ENCODE measurements at places on chromosomes 3 and 15.

DNA sequence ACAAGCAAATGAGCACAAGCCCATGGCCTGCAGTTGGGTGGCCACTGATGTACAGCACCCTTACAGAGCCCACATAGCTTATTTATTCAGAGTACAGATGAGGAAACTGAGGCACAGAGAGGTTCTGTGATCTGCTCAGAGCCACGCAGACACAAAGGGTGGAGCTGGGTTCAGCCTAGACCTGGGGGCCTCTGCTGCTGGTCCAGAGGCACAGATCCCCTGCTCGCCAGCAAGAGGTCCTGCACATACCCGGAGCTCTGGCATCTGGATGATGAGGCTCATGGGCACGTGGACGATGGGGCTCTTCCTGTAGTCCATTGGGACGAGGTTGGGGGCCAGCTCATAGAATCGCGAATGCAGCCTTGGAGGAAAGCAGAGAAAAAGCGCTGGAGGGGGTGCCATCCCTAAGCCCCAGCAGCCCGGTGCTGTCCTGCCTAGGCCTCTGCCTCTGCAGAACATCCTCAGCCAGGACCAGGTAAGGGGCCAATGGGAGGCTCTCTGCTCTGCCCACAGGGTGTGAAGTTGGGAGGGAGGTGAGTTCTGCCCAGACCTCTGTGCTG, 18.6 kb downstream of the SH2D7 start:
- no peak for DNase-seq

DNA sequence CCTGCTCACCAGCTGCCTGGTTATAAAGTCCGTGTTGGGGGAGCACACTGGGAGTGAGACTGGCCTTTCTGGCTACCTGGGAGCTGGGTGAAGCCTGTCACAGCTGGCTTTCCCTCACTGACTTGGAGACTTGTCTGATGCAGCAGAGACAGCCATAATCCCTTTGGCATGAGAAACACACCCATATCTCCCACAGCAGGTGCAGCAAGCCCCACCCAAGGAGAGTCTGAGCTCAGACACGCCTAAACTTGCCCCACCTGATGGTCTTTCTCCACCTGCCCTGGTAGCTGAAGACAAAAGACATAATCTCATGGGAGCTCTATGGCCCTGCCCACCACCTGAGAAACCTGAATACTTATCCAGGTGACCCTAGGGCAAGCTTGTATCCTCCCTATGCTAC, 54.8 kb downstream of the NMD3 start:
- DNase-seq: no peak

DNA sequence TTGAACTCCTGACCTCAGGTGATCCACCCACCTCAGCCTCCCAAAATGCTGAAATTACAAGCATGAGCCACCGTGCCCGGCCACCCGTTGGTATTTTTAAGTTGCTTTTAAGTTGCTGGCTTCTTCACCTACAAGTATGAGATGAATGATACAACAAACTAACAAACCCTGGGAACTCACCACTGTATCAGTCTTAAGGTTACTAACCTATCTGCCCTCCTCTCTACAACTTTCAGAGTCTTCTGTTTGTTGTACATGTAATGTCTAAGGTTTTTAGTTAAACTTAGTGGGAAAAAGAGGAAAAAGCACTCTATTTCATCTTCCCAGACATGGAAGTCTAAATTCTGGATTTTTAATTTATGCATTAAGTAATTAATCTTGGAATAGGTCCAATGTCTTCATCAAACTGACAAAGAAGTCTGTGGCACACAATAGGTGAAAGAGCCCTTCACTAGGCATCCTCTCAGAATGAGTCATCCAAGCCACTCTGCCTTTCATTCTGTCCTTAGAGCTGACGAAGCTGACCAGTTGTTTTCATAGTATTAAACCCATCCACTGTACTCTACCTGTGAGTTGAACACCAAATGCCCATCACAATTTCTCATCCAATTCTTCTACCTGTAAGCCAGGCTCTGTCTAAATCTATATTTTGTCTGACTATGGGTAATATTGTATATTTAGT, 936.1 kb downstream of the TUSC7 start:
- DNase-seq: no peak

DNA sequence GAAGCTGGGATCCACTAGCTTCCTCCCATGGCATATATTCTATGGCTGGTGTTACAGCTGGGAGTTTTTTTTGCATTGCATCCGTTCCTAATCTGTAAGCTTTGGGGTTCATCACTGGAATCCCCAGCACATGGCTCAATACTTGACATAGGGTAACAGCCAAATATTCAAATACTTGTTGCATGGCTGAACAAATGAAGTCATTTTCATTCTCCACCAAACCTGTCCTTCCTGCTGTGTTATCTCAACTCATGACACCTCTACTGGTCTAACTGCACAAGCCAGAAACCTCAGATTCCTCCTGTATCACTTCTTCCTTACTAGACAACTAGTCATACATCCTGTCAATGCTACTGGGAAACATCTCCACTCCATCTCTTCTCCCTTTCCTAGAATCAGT, 43.4 kb downstream of the ST3GAL6 start:
- DNase-seq: no peak

- DNase-seq: no peak
Measured at GRCh38 chr3:127652246-127652995, 20.3 kb upstream of the ABTB1 start.

GRCh38 chr15:91200101-91200754, 100.2 kb downstream of the SV2B start:
- no peak for DNase-seq

- no peak for DNase-seq
Measured at GRCh38 chr3:12751571-12751970, 7.5 kb downstream of the TMEM40 start.

DNA sequence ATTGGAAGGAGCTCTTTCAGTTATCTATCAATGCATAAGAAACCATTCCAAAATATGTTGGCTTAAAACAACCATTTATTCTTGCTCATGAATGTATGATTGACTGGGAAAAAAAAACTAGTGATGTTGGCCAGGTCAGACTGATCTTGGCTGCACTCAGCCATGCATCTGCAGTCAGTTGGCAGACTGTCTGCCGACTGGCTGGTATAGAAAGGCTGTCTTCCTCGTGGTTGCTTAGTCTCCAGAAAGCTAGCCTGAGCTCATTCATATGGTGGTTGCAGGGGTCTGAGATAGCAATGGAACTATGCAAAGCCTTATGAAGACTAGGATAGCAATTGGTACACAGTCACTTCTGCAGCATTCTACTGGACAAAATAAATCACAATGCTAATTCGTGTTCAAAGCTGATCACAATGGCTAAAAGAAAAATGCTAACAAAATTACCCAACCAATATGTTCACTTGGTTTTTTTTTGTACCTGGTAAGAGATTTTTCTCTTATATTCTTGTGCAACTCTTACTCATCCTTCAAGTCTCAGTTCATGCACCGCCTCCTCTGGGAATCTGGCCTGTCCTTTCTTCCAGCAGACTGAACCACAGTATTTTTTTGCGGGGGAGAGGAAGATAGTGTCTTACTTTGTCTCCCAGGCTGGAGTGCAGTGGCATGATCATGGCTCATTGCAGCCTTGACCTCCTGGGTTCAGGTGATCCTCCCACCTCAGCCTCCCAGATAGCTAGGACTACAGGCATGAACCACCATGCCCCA, 126.8 kb downstream of the KCNAB1 start:
- no peak for DNase-seq

DNA sequence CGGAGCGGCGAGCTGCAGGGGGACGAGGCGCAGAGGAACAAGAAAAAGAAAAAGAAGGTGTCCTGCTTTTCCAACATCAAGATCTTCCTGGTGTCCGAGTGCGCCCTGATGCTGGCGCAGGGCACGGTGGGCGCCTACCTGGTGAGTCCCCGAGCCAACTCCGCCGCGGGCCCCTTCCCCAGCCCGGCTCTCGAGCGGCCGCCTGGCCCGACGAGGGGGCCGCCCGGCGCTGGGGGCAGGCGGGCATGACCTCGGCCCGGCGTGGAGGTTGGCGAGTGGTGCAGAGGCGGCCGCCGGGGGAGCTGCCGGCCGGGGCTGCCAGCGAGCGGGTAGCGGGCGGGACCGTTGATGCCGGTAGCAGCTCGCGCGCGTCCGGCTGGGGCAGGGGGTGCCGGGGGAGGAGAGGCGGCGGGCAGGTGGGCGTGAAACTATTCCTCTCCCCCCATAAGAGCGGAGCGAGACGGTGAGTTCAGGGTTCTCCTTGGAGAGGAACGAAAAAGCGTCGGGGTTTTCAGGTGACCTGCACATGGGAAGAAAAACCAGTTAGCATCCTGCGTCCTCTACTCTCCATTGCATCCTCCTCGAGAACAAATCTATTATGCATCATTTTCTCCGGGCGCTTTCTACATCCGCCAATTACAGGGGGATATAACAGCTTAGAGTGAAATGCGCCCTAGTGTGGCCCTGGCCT, 585 bp downstream of the SLCO3A1 start:
- DNase-seq: peak; percentile 20

DNA sequence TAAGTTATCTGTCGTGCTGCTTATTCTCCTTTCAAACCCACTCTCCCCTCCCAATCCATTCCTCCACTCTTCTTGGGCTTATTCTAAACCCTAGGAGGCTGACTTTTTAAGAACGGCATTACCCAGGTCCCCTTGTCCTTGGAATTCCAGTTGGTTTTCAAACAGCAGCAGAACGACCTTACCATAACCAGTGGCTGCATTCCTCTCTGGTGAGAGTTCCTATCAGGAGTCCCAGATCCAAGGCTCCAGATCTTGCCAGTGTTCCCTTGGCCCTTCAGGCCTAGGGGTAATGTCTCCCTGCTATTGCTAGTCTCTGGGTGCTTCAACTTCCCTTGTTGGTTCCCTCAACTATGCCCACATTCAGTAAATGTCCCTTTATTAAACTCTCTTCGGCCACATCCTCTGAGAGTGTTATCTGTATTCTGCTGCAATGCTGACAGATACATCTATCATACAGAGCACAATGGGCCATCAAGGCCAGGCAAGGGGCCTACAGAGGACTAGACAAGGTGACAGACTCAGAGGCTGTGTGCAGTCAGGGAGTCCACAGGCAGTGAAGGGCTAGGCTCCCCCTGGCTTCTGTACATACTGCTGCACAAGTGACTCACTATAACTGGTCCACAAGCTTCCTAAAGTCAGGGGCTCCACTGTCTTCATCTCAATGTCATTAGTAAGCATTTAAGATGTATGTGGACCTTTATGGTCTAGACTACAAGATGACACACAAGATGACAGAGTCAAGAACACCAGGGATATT, 10.1 kb downstream of the LYSMD2 start:
- DNase-seq: no peak

DNA sequence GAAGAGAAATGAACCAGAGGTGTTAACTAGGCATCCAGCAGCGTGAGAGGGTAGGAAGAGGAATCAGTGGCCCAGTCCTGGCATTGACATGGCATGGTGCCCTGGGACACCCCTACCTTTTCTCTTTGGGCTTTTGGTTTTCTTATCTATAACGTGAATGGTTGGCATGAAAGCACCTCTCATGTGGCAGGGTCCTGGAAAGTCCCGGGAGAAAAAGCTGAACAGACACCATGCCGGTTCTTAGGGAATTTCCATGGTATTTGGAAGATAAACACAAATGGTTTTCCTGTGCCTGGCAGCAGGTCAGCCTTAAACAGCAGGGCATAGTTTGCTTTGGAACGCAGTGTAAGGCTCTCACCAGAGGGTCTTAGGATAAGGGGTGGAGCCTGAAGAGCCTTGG, 15.4 kb downstream of the ARNT2 start:
- no peak for DNase-seq
